LoVo (cell line): ENCODE measurements at places on chromosomes 7 and 10.

DNA sequence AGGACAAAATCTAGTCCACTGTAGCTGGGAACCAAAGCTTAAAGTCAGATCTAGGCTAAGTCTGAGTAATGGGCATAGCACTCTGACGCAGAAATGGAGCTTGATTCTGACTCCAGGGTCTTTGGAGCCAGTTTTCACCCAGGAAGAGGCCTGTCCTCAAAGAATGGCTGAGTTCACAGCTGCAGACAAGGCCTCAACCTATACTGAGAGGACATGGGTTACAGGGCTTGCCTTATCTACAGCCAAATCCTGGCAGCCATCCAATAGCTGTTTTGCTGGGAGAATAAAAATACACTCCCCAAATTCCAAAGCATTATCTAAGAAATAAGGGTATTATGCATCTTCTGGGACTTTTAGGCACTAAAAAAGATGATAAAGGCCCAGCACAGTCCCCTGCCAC, 154.8 kb downstream of the RAPGEF5 start:
- DNase-seq, result no peak

DNA sequence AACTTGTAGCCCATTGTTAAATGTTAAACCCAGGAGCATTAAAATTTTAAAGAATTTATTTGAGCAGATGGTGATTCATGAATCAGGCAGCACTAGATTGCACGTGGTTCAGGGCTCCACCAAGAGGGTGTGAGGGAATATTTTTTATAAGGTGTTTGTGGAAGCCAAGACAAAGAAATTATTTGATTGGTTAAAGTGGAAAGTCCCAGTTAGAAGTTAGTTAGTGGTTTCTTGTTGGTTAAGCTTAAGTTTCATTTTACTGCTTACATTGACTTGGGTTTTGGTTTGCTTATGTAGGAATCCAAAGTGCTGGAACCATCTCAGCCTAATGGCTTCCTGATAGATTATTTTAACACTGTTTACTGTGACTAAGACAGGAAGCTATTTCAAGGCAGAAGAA, 906.2 kb downstream of the LRMDA start:
- no peak for DNase-seq

DNA sequence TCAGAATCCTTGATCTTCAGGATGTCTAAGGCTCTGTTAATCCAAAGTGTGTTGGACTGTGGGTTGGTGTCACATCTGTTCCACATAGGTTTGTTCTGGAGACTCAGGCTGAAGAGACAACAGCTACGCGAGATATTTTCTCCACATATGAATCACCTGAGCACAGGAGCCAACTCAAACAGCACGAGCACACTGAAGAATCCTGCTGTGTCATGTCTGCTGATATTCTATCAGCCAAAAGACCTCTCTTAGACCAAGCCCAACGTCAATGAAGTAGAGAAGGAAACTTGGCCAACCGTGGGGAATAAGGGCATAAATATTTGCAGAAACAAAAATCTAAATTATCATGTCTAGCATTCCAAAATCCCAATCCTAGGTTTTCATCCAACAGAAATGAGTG, 2.7 kb upstream of the TASOR2 start:
- no peak for DNase-seq

GRCh38 chr10:98638920-98639319, 192.2 kb upstream of the HPS1 start:
- DNase-seq, result no peak
